ENCODE measurements at places on chromosomes 5 and 9. TPM values are rescaled to one million over a fixed set of nuclear protein-coding genes. Genes with fewer than 3 reads are reported as not detected.

The ZFP2 gene
- total RNA-seq, result 24.9 TPM

The PRSS3 gene
- not detected for total RNA-seq

The IL9 gene
- total RNA-seq, result not detected

The FGF1 gene
- total RNA-seq, result 0.57 TPM

The DNAI1 gene
- total RNA-seq, result not detected

The CCDC187 gene
- 0.02 TPM for total RNA-seq

The PCDHB9 gene
- total RNA-seq, result 1.9 TPM

The UCK1 gene
- total RNA-seq, result 30.6 TPM

The TSSK1B gene
- not detected for total RNA-seq

The CDC23 gene
- total RNA-seq, result 44.3 TPM

The ATG12 gene
- total RNA-seq, result 108 TPM

The HAND1 gene
- 7.4 TPM for total RNA-seq

The SAXO1 gene
- total RNA-seq, result not detected

GRCh38 chr5:133534566-133534965 is 77.8 kb downstream of the FSTL4 start:
- DNase-seq, result no peak

GRCh38 chr5:126354012-126354857 is 69.0 kb upstream of the GRAMD2B start:
- peak; percentile 23 for DNase-seq

DNA sequence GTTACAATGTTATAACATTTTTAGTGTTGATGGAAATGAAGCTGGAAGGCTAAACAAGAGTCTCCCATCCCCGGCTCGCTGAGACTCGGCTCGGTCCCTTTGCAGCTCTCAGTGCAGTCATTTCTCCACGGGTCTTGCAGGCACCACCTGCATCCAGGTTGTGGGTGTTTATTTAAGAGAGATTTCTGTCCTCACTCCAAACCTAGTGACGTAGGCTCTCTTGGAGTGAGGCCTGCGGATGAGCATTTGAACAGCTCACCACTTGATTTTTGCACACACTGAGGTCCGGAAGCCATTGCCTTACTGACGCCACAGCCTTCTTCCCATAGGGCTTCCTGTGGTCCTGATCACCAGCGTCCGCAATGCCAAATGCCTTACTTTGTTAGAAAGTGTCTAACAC is 197.7 kb upstream of the OTULINL start:
- DNase-seq, result no peak

DNA sequence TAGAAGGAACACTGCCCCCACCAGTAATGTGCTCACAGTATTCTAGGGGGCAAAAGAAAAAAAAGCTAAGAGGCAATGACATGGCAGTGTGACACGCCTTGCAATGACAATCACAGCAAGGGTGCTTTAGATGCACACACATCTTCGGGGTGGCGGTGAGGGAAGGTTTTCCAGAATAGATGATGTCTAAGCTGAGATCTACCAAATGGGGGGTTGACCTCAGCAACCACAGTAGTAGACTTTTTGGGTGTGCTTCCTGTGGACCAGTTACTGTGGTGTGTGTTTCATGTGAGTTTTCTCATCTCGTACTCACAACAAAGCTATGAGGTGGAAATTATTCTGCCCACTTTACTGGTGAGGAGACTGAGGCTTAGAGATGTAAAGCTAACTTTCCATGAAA is 10.2 kb upstream of the IL12B start:
- DNase-seq, result no peak

- no peak for DNase-seq
Observed at GRCh38 chr9:88196142-88196790, 58.0 kb upstream of the SPATA31C2 start.

- no peak for DNase-seq
Observed at GRCh38 chr5:36202521-36202961, 39.2 kb downstream of the NADK2 start.

DNA sequence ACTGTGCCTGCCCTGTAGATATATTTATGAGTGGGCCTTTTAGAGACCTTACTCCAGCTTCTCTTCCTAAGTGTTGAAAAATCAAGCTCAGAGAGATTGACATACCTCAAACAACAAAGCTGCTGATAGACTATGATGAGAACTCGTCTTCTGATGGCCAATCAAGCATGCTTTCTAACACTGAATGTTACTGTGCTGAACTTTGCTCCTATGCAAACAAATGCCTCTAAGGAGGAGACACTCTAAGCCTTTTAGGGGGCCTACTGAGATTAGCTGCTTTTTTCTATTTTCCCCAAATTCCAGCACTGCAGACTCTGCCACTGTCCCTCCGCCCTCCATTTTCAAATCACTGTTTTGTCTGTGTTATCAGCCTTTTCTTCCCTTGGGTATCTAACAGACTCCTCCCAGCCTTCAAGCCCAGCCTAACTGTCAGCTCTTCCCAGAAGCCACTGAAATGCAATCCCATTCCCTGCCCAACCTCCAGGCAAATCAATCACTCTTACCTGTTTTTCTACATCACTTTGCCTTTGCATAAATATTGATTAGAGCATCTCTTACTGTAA is 39.5 kb downstream of the TXNDC8 start:
- DNase-seq, result no peak

- DNase-seq, result no peak
Observed at GRCh38 chr9:28050941-28051340, 477.7 kb upstream of the C9orf72 start.

GRCh38 chr5:143800715-143801114 is 11.2 kb upstream of the HMHB1 start:
- no peak for DNase-seq

GRCh38 chr5:42905827-42906226 is 94.1 kb upstream of the SELENOP start:
- no peak for DNase-seq

DNA sequence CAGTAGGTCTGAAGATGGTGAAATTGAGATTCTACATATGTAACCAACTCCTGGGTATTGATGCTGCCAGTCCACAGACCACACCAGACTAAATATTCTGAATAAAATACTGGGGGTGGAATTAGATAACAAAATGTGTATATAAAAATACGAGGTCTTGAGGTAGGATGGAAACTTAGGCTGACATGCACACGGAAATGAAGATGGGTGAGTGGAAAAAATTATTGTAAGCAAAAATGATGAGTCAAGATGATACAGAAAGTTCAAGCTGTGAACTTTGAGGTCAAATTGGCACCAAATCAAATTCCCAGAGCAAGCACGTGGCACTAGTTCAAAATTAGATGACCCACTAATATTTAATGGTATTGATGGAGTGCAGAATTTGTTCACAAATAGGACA is 713.4 kb upstream of the ACO1 start:
- no peak for DNase-seq

DNA sequence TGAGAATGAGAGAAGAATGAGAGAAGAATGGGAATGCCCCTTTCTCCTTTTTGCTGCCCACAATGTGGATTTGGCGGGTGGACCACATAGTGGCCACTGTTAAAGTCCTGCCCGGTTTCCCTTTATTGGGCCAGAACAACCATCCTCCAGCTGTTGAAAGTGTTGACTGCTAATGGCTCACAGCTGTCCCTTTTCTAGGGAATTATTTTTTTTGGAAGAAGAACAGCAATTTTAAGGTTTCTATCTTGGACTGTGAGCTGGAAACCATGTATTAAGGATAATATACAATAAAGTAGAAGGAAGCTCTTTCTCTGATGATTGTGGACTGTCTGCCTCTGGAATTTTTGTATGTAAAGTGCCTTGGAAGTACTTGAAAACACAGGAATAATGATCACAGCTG is 185.9 kb downstream of the DMRT2 start:
- DNase-seq, result no peak

DNA sequence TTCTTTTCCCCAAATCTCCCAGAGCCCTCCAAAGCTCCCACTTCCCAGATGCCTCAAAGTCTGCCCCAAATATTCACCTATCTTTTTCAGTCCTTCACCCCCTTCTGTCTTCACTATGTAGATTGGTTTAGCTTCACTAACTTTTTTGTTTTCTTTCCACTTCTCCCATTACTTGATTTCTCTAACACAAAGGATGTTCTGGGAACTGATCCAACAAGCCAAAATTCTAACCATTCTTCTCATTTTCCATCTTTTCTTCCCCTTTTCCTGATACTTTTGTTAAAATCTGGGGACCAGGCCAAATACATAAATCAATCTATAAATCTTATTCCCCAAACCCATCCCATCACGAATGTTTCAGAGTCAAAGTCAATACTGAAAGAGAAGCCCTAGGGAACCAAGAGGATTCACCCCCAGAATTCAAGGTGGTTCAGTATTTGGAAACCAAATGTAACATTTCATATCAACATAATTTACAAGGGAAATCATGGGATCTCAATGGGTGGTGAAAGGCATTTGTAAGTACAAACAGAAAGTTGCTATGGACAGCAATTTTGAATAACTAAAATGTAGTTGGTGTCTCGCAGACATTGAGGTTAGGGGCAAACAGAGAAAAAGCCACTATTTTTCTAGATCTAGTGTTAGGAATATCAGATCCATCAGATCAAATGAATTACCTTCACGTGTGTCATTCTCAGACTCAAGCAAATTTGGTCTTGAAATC is 35.3 kb downstream of the APTX start:
- DNase-seq, result no peak

DNA sequence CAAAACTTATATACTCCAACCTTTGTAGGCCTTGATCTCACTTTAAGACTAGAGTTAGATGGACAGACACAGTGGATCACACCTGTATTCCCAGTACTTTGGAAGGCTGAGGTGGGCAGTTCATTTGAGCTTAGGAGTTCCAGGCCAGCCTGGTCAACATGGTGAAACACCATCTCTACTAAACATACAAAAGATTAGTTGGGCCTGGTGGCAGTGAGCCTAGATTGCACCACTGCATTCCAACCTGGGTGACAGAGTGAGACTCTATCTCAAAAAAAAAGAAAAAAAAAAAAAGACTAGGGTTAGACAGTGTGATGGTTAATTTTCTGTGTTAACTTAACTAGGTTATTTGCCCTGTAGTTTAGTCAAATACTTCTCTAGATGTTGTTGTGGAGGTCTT is 74.1 kb downstream of the CFAP95 start:
- DNase-seq, result no peak

GRCh38 chr5:177434437-177434836 is 8.0 kb downstream of the GRK6 start:
- peak; percentile 21 for DNase-seq

- no peak for DNase-seq
Observed at GRCh38 chr5:84606784-84607183, 222.1 kb upstream of the EDIL3 start.

DNA sequence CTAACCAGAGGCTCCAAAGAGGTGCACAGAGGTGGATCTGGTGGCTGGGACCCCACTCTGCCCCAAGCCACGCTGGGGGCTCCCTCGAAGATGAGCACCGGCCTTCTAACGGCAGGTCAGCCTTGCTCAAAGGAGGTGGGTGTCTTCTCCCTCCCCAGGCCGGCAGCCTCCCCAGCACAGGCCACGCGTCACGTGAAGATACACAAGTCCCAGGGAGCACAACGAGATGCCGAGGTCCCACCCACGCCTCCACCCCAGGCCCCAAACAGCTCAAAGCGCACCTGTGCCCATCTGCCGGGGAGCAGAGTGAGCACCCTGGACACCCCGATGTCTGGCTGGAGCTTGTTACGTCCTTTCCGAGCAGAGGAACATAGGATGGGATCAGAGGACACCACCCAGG is 12.1 kb downstream of the PNPLA7 start:
- no peak for DNase-seq

GRCh38 chr5:107580889-107581820 is 89.6 kb downstream of the EFNA5 start:
- DNase-seq, result no peak

GRCh38 chr5:142617416-142618129 is 68.3 kb downstream of the FGF1 start:
- no peak for DNase-seq

DNA sequence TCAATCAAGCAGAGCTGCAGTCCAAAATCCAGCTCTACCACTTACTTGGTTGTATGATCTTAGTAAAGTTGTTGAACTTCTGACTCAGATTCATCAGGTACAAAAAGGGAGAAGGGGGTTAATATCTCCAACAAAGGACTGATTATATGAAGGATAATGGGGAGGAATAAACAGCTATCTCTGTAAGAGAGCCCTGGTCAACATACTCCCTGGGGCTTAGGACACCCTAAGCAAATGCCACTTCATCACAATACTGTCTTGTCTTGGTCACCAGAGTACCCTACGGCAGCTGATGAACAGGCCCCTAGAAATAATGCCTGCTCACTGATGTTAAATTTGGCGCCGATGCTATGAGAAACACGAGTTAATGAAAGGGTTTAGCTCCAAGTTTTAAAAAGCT is 34.8 kb downstream of the LHFPL2 start:
- no peak for DNase-seq

GRCh38 chr5:14842117-14842516 is 29.5 kb downstream of the ANKH start:
- DNase-seq, result no peak

DNA sequence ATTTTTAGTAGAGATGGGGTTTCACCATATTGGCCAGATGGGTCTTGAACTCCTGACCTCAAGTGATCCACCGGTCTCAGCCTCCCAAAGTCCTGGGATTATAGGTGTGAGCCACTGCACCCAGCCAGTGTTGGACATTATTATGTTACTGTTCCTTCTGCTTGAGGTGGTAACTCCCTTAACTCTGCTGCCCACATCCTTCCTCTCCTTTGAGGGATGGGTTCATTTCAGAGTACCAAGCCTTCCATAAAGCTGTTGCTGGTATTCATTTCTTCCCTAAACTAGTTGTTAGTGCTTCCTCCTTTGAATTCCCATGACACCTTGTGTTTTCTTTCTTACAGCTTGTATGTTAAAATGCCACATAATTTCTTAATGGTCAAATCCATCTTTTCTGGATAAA is 54.0 kb downstream of the CTNNA1 start:
- no peak for DNase-seq

DNA sequence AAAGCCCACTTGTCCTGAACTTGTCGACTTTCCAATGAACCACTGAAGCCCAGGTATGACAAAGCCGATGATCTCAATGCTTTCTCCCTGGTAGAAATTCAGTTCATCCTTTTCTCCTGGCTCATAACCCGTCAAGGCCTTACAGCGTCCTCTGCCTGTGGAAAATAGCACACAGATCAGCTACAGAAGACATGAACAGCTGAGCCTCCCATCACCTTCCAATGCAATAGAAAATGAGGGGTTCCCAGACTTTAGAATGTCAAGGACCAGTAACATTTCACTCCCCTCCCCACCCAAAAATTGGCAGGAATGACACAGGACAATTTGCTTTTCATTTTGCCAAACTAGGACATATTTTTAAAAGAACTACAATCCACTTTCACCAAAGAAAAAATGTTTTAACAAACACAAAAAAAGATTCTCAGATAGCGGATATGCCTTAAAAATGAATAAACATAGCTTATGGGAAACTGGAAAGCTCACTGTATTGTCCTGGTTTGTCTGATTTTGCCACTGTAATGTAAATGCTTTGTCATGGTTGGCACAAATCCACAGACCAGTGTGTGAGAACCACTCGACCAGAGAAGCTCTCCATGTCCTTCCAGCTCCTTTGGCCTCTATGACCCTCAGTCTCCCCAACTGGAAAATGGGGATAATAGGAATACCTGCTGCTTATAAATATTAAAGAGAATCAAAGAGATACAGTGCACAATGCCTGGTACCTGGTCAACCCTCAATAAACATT is 24.4 kb downstream of the SH3TC2 start:
- no peak for DNase-seq

Data from MG63 (cell line).